ENCODE measurements at places on chromosomes 12 and 14.

- no peak for DNase-seq
These were observed 150.8 kb downstream of the TTC8 start for GRCh38 chr14:88975043-88975830.

GRCh38 chr12:49121047-49121696 is 10.0 kb downstream of the TUBA1B start:
- DNase-seq: no peak

- no peak for DNase-seq
These were observed 272.0 kb downstream of the SSPN start for GRCh38 chr12:26467351-26467750.

DNA sequence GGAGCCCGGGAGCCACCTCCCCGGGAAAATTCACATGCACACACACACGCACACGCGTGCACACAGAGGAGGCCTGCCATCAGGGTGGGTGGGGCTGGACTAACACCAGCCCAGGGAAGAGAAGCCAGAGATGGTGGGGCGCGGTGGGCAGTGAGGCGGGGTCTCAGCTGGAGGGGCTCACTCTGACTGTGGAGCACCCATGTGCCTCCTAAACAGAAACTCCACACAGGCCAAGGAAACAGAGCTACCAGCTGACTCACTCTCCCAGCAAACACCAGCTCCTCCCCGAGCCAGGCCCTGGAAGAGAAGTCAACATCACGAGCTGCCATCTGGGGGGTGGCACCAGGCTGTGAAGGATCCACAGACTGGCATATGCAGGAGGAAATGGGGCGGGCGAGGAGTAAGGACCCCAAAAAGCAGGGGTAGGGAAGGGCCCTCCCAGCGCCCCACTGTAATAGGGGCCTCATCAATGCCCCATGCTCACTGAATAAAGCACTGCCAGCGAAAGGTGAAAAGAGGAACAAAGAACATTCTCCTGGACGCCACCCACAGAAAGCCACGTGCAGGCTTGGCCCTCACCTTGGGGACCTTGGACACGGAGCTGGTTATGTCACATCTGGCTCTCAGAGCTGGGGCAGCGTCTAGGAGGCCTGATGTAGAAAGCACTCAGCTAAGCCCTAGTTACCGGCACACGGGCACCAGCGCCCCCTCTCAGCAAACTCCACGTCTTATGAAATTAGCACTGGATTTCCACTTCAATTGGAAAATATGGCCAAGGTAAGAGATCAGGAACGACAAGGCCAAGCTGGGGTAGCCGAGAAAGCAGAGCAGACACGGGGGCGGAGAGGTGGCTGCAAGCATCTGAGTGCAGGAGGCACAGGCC is 8.4 kb upstream of the INF2 start:
- no peak for DNase-seq

- no peak for DNase-seq
These were observed 9.6 kb downstream of the GNS start for GRCh38 chr12:64749461-64750200.

DNA sequence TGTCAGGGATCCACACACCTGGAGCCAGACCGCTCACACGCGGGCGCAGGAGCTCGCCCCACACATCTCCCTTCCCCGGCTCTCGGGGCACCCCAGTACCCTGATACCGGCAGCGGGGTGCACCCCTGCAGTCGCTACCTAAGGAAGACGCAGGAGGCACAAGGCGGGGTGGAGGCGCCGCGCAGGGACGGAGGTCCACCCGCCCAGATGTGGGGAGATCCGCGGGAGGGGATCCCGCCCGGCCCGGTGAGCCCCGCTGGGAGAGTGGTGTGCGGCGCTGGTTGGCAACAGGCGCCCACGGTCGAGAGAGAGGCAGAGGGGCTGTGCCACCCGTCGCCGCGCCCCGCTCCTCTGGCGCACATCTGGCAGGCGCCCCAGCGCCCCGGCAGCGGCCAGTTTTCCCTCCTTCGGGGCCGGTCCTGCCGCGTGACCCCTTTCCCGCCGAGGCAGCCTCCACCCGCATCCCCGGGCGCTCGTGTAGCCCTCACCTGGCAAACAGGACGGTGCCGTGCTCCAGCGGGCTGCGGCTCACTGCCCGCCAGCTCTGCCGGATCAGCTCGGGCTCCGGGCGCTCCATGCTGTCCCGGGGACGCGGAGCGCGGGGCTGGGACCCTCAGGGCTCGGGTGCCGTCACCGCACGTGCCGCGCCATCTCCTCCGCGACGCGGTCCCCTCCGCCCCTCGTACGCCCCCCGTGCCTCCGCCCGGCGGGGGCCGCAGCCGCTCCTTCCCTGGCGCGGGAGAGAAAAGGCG is 469 bp downstream of the NGB start:
- no peak for DNase-seq

- no peak for DNase-seq
These were observed 678 bp upstream of the OAS2 start for GRCh38 chr12:112977641-112978040.

- no peak for DNase-seq
These were observed 27.8 kb downstream of the SLC25A47 start for GRCh38 chr14:100350986-100351385.

DNA sequence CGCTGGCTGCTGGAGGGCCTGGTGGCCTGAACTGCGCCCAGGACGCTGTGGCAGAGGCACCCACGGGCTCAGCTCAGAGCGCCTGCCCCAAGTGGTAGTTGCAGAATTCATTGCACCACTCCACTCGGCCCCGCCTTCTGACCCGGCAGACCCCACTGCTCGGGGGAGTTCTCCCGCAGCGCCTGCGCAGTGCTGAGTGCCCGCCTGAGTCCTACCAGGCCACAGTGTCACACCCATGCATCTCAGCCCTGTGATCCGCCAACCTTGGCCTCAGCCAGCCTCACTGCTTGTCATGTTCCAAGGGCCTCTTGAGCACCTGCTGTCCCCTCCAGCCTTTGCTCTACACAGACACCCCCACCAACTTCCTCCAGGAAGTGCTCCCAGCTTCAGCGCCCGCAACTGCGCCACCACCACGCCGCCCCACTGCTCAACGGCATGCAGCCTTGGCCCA is 12.2 kb downstream of the DEGS2 start:
- DNase-seq: peak; percentile 46

DNA sequence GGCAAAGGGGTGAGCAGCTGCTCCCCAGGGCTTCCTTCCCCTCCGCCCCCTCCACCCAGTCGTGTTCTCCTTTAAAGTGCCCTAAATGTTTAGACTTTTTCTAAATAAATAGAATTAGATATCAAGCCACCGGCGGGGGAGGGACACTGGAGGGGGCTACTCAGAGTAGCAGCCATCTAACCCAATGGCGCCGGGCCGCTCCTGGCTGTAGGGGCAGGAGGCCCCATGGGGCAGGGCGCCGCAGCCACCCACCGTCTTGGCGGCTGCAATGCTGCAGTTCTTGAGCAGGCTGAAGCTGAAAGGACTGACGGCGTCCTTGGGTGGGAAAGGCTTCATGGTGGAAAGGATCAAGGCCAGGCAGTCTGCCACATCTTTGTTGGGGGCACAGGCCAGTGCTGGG is 13.1 kb downstream of the SLC39A5 start:
- DNase-seq: no peak

GRCh38 chr14:22434901-22435550 is 154.0 kb downstream of the DAD1 start:
- DNase-seq: no peak

GRCh38 chr14:22427771-22428231 is 161.2 kb downstream of the DAD1 start:
- no peak for DNase-seq

GRCh38 chr14:100566119-100566518 is 21.1 kb downstream of the BEGAIN start:
- no peak for DNase-seq

GRCh38 chr12:16685107-16685506 is 79.1 kb upstream of the LMO3 start:
- no peak for DNase-seq

DNA sequence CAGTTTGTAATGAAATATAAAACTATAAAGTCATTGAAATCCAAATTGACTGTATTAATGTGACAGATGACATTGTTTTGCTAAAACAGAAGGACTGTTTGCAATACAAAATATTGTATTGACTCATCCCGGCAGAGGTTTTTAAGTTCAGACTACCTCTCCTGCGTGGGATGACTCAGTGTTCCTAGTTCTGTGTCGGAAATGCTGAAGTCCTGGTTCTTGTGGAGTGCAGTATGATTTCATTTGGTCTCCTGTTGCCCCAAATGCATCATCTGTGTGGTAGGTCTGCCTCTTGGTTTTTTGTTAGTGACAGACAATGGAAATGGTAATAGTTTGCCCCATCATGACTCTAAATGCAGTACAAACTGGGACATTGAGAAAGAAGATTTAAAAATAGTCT is 27.8 kb downstream of the PELI2 start:
- DNase-seq: no peak

DNA sequence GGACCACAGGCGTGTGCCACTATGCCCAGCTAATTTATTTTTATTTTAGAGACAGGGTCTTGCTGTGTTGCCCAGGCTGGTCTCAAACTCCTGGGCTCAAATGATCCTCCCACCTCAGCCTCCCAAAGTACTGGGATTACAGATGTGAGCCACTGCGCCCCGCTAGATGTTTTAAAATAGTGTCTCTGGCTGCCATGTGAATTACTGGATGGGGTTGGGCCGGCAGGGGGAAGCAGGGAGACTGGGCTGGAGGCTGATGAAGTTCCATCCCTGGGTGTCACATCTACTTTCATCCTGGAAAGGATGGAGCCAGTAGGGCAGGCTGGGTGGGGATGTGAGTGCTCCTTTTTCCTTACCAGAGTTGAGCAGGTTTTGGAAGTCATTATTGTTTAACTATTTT is 46.1 kb downstream of the DNAH10 start:
- DNase-seq: no peak

DNA sequence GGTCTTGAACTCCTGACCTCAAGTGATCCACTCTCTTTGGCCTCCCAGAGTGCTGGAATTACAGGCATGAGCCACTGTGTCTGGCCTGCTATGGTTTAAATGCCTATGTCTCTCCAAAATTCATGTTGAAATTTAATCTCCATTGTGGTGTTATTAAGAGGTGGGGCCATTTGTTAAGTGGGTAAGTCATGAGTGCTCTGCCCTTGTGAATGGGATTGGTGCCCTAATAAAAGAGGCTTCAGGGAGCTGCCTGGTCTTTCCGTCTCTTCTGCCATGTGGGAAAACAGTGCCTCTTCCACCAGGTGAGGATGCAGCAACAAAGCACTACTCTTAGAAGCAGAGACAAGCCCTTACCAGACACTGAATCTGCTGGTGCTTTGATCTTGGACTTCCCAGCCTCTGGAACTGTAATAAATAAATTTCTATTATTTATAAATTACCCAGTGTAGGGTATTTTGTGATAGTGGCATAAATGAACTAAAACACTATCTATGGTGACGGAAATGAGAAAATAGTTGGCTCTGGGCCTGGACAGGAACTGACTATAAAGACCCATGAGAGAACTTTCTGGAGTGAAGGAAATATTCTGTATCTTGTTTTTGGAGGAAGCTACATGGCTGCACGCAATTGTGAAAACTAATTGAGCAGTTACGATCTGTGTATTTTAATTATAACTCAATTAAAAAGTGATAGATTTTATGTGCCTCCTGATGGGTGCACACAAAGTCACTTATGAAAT is 12.1 kb upstream of the ATP23 start:
- DNase-seq: no peak

GRCh38 chr12:47747126-47747525 is 11.6 kb downstream of the RAPGEF3 start:
- DNase-seq: no peak

- DNase-seq: no peak
These were observed 325.6 kb downstream of the NUAK1 start for GRCh38 chr12:105813201-105813600.

DNA sequence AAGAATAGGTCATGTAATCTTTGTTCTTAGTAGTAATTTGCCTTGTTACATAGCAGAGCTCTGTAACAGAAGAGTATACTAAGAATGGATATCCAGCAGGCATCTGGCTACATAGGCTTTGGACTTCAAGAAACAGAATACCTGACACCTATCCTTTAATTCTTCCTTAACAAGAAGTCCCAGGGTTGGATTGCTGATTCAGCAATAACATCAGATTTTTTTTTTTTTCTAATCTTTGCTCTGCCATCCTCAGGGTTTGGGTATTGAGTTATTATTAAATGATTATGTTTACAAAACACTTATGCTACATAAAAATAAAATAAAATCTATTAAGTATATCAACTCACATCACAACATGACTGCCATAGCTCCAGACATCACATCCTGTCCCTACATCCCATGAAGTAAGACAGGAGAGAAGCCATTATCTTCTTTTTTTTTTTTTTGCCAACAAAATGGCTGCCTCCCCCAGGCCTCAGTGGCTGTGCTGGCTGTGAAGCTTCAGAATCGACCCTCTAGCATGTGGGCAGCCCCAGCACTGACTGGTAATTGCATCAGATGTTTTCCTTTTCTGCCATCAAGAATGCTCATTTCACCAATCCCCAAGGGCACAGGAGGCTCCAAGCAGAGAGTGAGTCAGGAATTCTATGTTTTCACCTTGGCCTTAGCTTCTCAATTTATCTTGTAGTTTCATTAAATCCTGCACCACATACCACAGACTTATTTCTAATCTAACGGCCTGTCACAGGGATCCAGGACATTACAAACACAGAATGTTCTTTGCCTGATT is 186.2 kb downstream of the DICER1 start:
- no peak for DNase-seq

GRCh38 chr12:63957496-63957895 is 113.0 kb downstream of the SRGAP1 start:
- no peak for DNase-seq

- no peak for DNase-seq
These were observed 249.7 kb downstream of the FOXG1 start for GRCh38 chr14:29016050-29016900.

GRCh38 chr12:14167005-14167628 is 185.7 kb upstream of the GRIN2B start:
- no peak for DNase-seq

- DNase-seq: no peak
These were observed 493.4 kb upstream of the TMEM132C start for GRCh38 chr12:127773520-127773919.

- DNase-seq: no peak
These were observed 2.4 kb downstream of the TIGAR start for GRCh38 chr12:4323396-4323795.

GRCh38 chr12:120618954-120619615 is 21.3 kb upstream of the CABP1 start:
- DNase-seq: no peak

- DNase-seq: no peak
These were observed 17.4 kb downstream of the CLEC4C start for GRCh38 chr12:7729746-7730145.

DNA sequence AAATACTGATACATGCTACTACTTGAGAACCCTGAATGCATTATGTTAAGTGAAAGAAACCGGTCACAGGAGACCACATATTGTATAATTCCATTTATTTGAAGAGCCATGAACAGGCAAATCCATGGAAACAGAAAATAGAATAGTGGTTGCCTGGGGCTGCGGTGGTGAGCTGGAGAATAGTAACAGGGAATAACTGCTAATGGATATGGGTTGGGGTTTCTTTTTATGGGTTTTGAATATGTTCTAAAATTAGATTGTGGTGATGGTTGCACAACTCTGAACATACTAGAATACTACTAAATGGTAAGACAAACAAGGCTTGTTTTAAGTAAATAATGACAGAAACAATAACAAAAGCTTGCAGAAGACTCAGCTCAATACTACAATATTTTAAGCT is 293.0 kb downstream of the BTG1 start:
- DNase-seq: no peak
